WTC11 (cell line): ENCODE measurements at places on chromosomes 1 and 21. TPM values are rescaled to one million over a fixed set of nuclear protein-coding genes. Genes with fewer than 3 reads are reported as not detected.

NUF2 gene
- 25.9 to 32.9 TPM (median 26.1 TPM) in 3 replicates for total RNA-seq

SPRR3 gene
- not detected in 3 replicates for total RNA-seq

TIE1 gene
- total RNA-seq = 2.5 to 3.7 TPM (median 2.6 TPM) in 3 replicates

ST6GALNAC5 gene
- total RNA-seq = 8.8 to 10.1 TPM (median 9.6 TPM) in 3 replicates

POU3F1 gene
- total RNA-seq = 18.9 to 22.4 TPM (median 20.9 TPM) in 3 replicates

PGLYRP3 gene
- not detected in 3 replicates for total RNA-seq
